Right lobe of liver (tissue), 6 donors: ENCODE measurements at places on chromosomes 5 and 9. TPM values are rescaled to one million over a fixed set of nuclear protein-coding genes. Genes with fewer than 3 reads are reported as not detected.

AP3S1 gene
- 47.1 TPM for total RNA-seq

- no peaks in the 10 kb centered on the region for H3K4me1 ChIP-seq
- H3K27me3 ChIP-seq = no peaks in the 10 kb centered on the region
- H3K27ac ChIP-seq = no peak overlapping the region
- no peak for DNase-seq
- no peak overlapping the region for H3K4me3 ChIP-seq
These were observed 101.8 kb downstream of the DOCK8 start for GRCh38 chr9:316382-316965.

UBE2QL1 gene
- total RNA-seq = 0.49 TPM

DNA sequence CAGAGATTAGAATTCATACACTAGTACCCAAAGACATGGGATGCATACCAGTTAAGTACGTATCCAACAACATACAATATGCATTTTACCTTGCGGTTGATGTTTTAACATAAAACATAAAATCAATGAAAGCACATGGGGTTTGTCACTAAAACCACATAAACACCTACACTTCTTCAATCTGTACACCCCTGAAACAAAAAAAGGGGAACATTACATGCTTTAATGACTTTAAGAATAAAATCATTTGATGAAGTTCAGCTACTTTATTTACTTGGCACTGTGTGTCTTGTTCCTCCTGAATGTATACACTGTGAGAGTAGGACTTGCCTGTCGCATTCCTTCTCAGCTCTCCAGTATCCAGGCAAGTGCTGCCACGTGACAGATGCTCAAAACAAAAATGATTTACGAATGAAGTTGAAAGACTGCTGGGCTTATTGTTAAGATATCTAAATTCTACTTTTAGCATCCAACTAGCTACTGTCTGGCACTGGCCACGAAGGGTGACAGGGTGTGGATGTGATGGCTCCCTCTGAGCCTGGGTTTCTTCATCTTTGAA lies 21.0 kb downstream of the TNFSF15 start:
- H3K27ac ChIP-seq = no peak overlapping the region
- peaks cover 2% of the 10 kb centered on the region for H3K4me1 ChIP-seq
- no peaks in the 10 kb centered on the region for H3K27me3 ChIP-seq
- DNase-seq = no peak
- H3K36me3 ChIP-seq = no peaks in the 10 kb centered on the region

- no peaks in the 10 kb centered on the region for H3K27me3 ChIP-seq
- no peak overlapping the region for H3K27ac ChIP-seq
- peaks cover 6% of the 10 kb centered on the region for H3K4me1 ChIP-seq
These were observed 10.6 kb downstream of the TRAF1 start for GRCh38 chr9:120915854-120916470.

HTR4 gene
- total RNA-seq = 0.12 TPM

- H3K4me3 ChIP-seq = no peak overlapping the region
- no peaks in the 10 kb centered on the region for H3K36me3 ChIP-seq
These were observed 77.6 kb downstream of the PCDH1 start for GRCh38 chr5:141800617-141801016.

- no peaks in the 10 kb centered on the region for H3K27me3 ChIP-seq
- H3K36me3 ChIP-seq = no peaks in the 10 kb centered on the region
- no peaks in the 10 kb centered on the region for H3K4me1 ChIP-seq
- no peak for DNase-seq
These were observed 246.7 kb upstream of the TRPM3 start for GRCh38 chr9:71368157-71368556.

DNA sequence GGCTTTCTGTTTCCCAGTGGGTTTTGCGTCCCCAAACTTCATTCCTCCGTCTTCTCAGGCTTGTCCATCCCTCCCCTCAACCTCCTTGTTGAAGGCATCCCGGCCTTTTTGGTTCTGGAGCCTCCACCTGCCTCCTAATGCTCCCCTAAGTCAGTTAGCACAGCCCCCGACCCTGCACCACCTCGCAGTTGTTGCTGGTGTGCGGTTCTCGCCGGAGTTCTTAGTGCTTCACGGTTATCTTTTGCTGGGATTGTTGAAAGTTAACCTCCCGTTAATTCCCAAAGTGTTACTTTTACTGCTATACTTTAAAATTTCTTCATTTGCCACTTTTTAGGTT lies 447 bp downstream of the UBLCP1 start:
- H3K27me3 ChIP-seq = no peaks in the 10 kb centered on the region
- H3K36me3 ChIP-seq = no peaks in the 10 kb centered on the region
- no peaks in the 10 kb centered on the region for H3K4me1 ChIP-seq
- H3K27ac ChIP-seq = peak overlapping the region; percentile 80

EDIL3 gene
- total RNA-seq = not detected

GRCh38 chr9:104815851-104816565 lies 52.1 kb downstream of the NIPSNAP3B start:
- no peaks in the 10 kb centered on the region for H3K27me3 ChIP-seq
- peaks cover 91% of the 10 kb centered on the region for H3K36me3 ChIP-seq
- H3K4me1 ChIP-seq = peaks cover 35% of the 10 kb centered on the region
- no peak overlapping the region for H3K27ac ChIP-seq
- no peak overlapping the region for H3K4me3 ChIP-seq
- DNase-seq = no peak

TCOF1 gene
- 6.7 TPM for total RNA-seq

DNA sequence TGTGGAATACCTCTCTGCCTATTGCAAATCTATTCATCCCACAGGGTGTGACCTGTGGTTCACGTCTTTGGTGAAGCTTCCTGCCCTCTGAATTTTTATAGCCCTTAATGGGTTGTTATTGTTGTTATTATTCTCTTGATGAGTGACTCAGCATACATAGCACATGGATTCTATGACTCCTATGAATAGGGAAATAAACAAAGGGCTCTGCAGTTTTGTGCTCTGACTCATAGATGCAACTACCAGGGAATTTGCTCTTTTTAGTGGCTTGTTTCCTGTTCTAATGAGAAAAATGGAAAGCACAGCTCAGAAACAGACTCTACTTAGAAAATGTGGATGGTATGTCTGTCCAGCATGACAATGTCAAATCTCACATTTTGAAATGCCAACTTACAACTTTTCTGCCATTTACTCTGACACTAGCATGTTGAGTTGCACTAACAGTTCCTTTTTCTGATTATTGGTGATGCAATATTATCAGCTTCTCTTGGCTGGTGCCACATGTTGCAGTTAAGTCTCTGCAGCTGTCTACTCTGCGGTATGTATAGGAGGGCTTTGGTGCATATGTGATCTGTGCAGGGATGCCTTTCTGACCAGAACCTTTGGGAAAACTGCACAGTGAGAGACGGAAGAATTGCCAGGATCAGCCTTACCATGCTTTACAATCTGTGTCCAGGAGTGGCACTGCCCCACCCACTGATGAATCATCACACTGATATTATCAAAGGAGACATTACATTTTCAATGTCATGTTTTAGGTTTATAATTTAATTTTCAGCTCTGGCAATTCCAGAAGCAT lies 996.4 kb upstream of the WWC1 start:
- no peaks in the 10 kb centered on the region for H3K36me3 ChIP-seq
- H3K4me3 ChIP-seq = no peak overlapping the region
- no peak overlapping the region for H3K27ac ChIP-seq
- DNase-seq = no peak

GRCh38 chr5:11069041-11069440 lies 308.0 kb upstream of the DAP start:
- no peak overlapping the region for H3K4me3 ChIP-seq
- no peaks in the 10 kb centered on the region for H3K4me1 ChIP-seq
- H3K27me3 ChIP-seq = no peaks in the 10 kb centered on the region

FYB1 gene
- 11.0 TPM for total RNA-seq

DNA sequence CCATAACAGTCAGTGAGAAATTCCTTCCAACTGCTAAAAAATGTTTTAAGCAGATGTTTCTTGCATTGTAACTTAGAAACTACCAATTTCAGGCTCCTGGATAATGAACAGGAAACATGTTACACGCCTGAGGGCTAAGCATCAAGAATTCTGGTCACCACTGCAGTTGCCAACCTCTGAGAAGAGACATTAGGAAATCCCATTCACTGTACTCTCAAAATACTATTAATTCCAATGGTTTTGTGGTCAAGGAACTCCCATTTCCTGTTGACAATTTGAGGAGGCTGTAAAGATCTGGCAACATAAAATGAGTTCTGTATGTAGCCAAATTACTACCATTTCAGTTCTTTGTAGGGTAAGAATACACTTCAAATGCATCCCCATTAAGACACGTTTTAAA lies 456.0 kb upstream of the MEF2C start:
- no peak for DNase-seq
- H3K4me3 ChIP-seq = no peak overlapping the region
- no peaks in the 10 kb centered on the region for H3K36me3 ChIP-seq
- no peak overlapping the region for H3K27ac ChIP-seq

DNA sequence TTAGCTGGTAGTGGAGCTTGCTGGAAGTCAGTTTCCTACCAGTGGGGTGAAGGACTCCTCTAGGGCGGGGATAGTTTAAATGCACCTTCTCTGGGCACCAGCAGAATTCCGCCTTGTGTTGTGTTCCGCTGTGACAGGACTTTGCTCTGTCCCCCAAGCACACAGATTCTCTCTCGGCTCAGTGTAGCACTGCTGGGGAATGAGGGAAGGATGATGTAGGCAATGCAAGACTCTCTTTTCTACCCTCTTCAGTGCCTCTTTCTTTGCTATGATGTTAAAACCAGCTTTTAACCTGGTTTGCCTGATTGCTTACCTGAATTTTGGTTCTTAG lies 155.2 kb upstream of the SH3GL2 start:
- no peaks in the 10 kb centered on the region for H3K36me3 ChIP-seq
- no peak overlapping the region for H3K4me3 ChIP-seq
- no peak overlapping the region for H3K27ac ChIP-seq
- DNase-seq = no peak
- no peaks in the 10 kb centered on the region for H3K27me3 ChIP-seq

DNA sequence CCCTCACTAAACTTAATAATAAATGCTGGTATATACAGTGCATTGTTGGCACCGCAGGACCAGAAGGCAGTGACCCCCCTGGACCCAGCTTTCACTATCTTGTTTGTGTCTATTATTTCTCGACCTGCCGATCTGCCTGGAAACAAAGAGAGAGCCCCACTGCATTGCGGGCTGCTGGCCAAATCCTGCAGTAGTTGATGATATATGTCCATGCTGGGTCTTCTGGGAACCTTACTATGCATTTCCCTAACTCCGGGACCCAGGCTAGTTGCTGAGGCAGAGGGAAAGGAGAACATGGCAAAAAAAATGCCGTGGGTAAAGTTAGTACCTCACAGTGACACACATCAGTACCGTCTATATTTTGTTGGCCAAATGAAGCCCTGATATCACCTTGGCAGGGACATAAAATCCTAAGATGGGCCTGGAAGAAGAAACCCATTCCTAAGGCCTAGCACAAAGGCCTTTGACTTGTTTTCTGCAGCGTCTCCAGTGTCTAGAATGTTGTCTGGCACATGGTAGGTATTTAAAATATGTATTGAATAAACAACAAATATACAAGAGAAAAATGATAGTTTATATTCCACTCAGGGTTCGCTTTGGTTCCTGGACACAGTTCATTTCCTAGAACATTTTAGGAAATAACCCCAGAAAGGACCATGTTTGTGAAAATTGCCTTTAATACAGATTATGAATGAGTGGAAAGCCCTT lies 46.1 kb downstream of the NMUR2 start:
- no peak overlapping the region for H3K27ac ChIP-seq
- no peaks in the 10 kb centered on the region for H3K4me1 ChIP-seq
- H3K27me3 ChIP-seq = no peaks in the 10 kb centered on the region
- H3K36me3 ChIP-seq = no peaks in the 10 kb centered on the region

- no peaks in the 10 kb centered on the region for H3K27me3 ChIP-seq
- DNase-seq = no peak
- H3K36me3 ChIP-seq = no peaks in the 10 kb centered on the region
- no peak overlapping the region for H3K4me3 ChIP-seq
These were observed 325.6 kb downstream of the TRPM3 start for GRCh38 chr9:70795841-70796240.

DNA sequence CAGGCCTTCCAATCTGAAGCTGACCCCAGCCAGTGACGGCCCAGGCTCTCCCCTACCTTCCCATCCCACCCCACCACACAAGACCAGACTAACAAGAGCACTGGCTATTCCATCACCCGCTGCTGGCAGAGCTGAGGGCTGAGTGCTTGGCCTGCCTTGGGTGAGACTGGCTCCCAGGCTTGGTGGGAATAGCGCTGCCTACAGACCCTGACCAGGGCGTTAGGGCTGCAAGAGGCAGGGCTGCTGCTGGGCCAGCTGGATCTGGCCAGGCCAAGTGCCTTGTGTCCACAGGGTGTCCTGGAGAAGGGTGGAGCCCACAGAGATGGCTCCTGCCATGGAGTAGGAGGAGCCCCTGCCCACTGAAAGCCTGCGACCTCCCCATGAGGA lies 31.6 kb upstream of the ANGPTL2 start:
- H3K36me3 ChIP-seq = no peaks in the 10 kb centered on the region
- no peak for DNase-seq
- H3K4me1 ChIP-seq = no peaks in the 10 kb centered on the region
- no peak overlapping the region for H3K4me3 ChIP-seq
- no peak overlapping the region for H3K27ac ChIP-seq

- no peak overlapping the region for H3K4me3 ChIP-seq
- H3K4me1 ChIP-seq = no peaks in the 10 kb centered on the region
- no peak for DNase-seq
- no peak overlapping the region for H3K27ac ChIP-seq
These were observed 2.1 kb upstream of the IFT74 start for GRCh38 chr9:26954050-26954508.

SLC34A3 gene
- total RNA-seq = not detected

- H3K27ac ChIP-seq = no peak overlapping the region
- no peak for DNase-seq
- H3K4me3 ChIP-seq = no peak overlapping the region
- H3K27me3 ChIP-seq = no peaks in the 10 kb centered on the region
These were observed 133.0 kb upstream of the STK32A start for GRCh38 chr5:147101659-147102369.

CERCAM gene
- 1.6 TPM for total RNA-seq

- H3K4me1 ChIP-seq = no peaks in the 10 kb centered on the region
- no peak overlapping the region for H3K27ac ChIP-seq
- H3K27me3 ChIP-seq = no peaks in the 10 kb centered on the region
- no peaks in the 10 kb centered on the region for H3K36me3 ChIP-seq
These were observed 26.0 kb downstream of the ADAMTSL1 start for GRCh38 chr9:18499980-18500379.

ORM2 gene
- 3,440 TPM for total RNA-seq

DNA sequence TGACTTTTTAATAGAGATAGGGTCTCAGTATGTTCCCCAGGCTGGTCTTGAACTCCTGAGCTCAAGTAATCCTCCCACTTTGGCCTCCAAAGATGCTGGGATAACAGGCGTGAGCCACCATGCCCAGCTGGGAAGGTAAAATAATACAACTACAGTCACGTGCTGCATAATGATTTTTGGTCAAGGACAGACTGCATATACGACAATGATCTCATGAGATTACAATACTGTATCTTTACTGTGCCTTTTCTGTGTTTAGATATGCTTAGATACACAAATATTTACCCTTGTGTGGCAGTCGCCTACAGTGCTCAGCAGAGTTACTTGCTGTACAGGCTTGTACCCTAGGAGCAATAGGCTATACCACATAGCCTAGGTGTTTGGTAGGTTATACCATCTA lies 14.2 kb upstream of the IRF1 start:
- no peak for DNase-seq
- peaks cover 44% of the 10 kb centered on the region for H3K4me1 ChIP-seq
- no peaks in the 10 kb centered on the region for H3K27me3 ChIP-seq

GRCh38 chr5:135877570-135878155 lies 18.0 kb downstream of the IL9 start:
- H3K4me3 ChIP-seq = no peak overlapping the region
- no peaks in the 10 kb centered on the region for H3K27me3 ChIP-seq
- no peaks in the 10 kb centered on the region for H3K36me3 ChIP-seq

GRCh38 chr5:55450050-55450765 lies 84.6 kb downstream of the PLPP1 start:
- no peak overlapping the region for H3K4me3 ChIP-seq
- H3K36me3 ChIP-seq = no peaks in the 10 kb centered on the region
- H3K27ac ChIP-seq = no peak overlapping the region

- H3K27me3 ChIP-seq = no peaks in the 10 kb centered on the region
- no peaks in the 10 kb centered on the region for H3K36me3 ChIP-seq
- DNase-seq = no peak
- H3K4me3 ChIP-seq = no peak overlapping the region
These were observed 257.8 kb downstream of the BNC2 start for GRCh38 chr9:16612627-16613026.

OR1J2 gene
- not detected for total RNA-seq
